ENCODE measurements at places on chromosomes 2 and 18. TPM values are rescaled to one million over a fixed set of nuclear protein-coding genes. Genes with fewer than 3 reads are reported as not detected.
A peak's percentile ranks its signal among the peaks of the same experiment; 100 is the strongest.

- H3K27me3 ChIP-seq, result peaks cover 30% of the 10 kb centered on the region
- no peaks in the 10 kb centered on the region for H3K36me3 ChIP-seq
- peaks cover 14% of the 10 kb centered on the region for H3K4me1 ChIP-seq
- DNase-seq, result peak; percentile 64
- H3K27ac ChIP-seq, result no peak overlapping the region
- H3K4me3 ChIP-seq, result peak overlapping the region; percentile 52
Measured at GRCh38 chr2:290090-290722, 2.3 kb upstream of the ALKAL2 start.

- H3K27ac ChIP-seq, result no peak overlapping the region
- H3K4me1 ChIP-seq, result peaks cover 30% of the 10 kb centered on the region
- DNase-seq, result no peak
- H3K27me3 ChIP-seq, result no peaks in the 10 kb centered on the region
Measured at GRCh38 chr2:196336715-196337114, 165.3 kb upstream of the STK17B start.

GRCh38 chr2:117064021-117064420, 750.5 kb upstream of the DDX18 start:
- no peaks in the 10 kb centered on the region for H3K27me3 ChIP-seq
- no peaks in the 10 kb centered on the region for H3K4me1 ChIP-seq
- H3K4me3 ChIP-seq, result no peak overlapping the region

DNA sequence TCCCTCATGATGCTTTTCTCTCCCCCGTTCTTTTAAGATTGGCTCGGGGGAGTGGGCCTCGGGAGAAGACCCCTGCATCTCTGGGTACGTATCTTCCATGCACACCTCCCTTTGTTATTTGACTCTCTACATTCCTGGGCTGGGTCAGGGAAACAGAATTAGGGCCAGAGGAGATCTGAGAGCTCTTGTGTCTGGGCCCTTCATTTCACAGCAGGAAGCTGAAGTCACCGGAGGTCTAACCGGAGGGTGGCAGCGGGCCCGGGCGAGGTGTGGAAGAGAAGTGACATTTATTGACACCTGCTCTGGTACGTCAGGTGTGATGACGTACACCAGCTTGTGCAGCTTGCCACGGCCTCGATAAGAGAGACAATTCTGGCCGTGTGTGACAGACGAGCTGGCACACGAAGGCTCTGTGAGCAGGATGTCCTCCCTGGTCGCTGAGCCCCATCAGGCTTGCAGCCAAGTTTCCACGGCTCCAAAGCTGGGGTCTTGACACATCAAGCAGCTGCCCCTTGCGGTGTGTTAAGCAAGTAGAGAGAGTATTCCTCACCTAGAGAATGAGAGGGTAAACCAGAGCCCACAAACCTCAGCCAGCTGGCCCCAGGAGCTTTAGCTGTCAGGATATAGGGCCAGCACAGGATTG, 30.4 kb downstream of the TOGARAM2 start:
- no peaks in the 10 kb centered on the region for H3K27me3 ChIP-seq
- peaks cover 71% of the 10 kb centered on the region for H3K4me1 ChIP-seq
- no peaks in the 10 kb centered on the region for H3K36me3 ChIP-seq
- no peak overlapping the region for H3K4me3 ChIP-seq
- peak; percentile 88 for DNase-seq

DNA sequence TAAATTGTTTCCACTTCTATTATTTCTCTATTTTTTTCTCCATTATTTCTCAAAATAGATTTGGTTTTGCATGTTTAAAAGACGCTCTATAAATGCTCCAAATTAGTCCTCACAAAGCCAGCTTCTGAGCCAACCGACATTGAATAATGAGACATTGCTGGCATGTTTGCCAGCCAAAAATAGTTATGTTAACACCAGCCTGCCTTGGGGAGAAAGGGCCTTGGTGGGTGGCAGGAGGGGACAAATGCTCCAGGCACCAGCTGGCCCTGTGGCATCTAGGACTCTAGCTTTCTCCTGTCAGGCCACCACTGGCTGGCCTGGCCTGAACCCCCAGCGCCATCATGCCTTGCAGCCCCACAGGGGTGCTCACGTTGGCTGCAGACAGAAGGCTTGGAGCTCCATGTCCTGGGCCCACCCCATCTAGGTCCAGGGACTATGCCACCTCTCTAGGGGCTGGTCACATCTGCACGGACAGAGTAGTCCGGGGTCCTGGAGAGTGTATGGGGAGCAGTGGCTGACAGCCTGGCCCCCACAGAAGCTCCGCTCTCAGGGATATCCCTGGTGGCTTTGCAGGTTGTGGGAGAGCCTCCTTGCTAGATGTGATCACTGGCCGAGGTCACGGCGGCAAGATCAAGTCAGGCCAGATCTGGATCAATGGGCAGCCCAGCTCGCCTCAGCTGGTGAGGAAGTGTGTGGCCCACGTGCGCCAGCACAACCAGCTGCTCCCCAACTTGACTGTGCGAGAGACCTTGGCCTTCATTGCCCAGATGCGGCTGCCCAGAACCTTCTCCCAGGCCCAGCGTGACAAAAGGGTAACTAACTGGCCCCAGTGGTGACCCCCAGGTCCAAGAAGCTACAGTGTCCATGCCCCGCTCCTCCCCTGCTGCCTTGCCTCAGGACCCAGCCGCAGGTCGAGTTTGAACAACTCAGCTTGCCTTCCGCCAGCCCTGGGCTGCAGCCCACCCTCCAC, 12.5 kb downstream of the ABCG8 start:
- no peak for DNase-seq
- H3K4me1 ChIP-seq, result no peaks in the 10 kb centered on the region
- peaks cover 13% of the 10 kb centered on the region for H3K27me3 ChIP-seq
- no peaks in the 10 kb centered on the region for H3K36me3 ChIP-seq
- no peak overlapping the region for H3K4me3 ChIP-seq

- no peaks in the 10 kb centered on the region for H3K27me3 ChIP-seq
- no peak overlapping the region for H3K27ac ChIP-seq
- no peaks in the 10 kb centered on the region for H3K36me3 ChIP-seq
- DNase-seq, result no peak
Measured at GRCh38 chr2:1101982-1102590, 151.4 kb downstream of the SNTG2 start.

- H3K36me3 ChIP-seq, result no peaks in the 10 kb centered on the region
- peak; percentile 16 for DNase-seq
- H3K4me1 ChIP-seq, result no peaks in the 10 kb centered on the region
- H3K4me3 ChIP-seq, result no peak overlapping the region
- H3K27ac ChIP-seq, result no peak overlapping the region
Measured at GRCh38 chr2:71672826-71673795, 219.8 kb downstream of the DYSF start.

- H3K4me3 ChIP-seq, result no peak overlapping the region
- no peaks in the 10 kb centered on the region for H3K27me3 ChIP-seq
- peaks cover 9% of the 10 kb centered on the region for H3K4me1 ChIP-seq
- no peak for DNase-seq
- H3K36me3 ChIP-seq, result no peaks in the 10 kb centered on the region
Measured at GRCh38 chr2:47558768-47559684, 156.1 kb downstream of the MSH2 start.

DNA sequence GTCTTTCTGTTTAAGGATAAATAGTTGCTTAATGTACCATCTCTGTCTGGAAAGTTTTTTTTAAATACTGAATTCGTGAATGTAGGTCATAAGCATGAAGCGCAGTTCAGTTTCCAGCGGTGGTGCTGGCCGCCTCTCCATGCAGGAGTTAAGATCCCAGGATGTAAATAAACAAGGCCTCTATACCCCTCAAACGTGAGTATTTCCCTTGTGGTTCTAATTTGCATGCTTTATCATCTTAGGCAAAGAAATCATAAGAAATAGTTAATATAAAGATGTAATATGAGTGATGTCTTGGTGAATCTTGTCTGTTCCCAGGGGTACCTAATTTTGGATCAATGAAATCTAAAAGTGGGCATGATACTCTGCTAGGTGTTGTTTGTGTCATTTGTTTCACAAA, 1.5 kb downstream of the NDC80 start:
- H3K36me3 ChIP-seq, result no peaks in the 10 kb centered on the region
- DNase-seq, result no peak
- peaks cover 19% of the 10 kb centered on the region for H3K4me1 ChIP-seq
- H3K4me3 ChIP-seq, result no peak overlapping the region
- H3K27me3 ChIP-seq, result no peaks in the 10 kb centered on the region

- no peak for DNase-seq
- no peak overlapping the region for H3K27ac ChIP-seq
- no peak overlapping the region for H3K4me3 ChIP-seq
- H3K36me3 ChIP-seq, result no peaks in the 10 kb centered on the region
- H3K4me1 ChIP-seq, result no peaks in the 10 kb centered on the region
- no peaks in the 10 kb centered on the region for H3K27me3 ChIP-seq
Measured at GRCh38 chr2:120514521-120514920, 168.6 kb downstream of the INHBB start.

Gene CTAGE1
- 0.03 TPM for polyA plus RNA-seq

DNA sequence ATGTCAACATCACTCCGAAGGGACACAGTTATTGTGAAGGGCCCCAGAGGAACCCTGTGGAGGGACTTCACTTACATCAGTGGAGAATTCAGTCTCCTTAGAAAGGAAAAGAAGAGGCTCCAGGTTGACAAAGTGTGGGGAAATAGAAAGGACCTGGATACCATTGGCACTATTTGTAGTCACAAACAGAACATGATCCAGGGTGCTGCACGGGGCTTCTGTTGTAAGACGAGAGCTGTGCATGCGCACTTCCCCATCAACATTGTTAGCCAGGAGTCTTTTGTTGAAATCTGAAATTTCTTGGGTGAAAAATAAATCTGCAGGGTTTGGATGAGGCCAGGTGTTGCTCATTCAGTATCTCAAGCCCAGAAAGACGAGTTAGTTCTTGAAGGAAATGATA, 2.4 kb upstream of the ALPK2 start:
- H3K36me3 ChIP-seq, result no peaks in the 10 kb centered on the region
- no peak for DNase-seq
- no peak overlapping the region for H3K4me3 ChIP-seq
- no peaks in the 10 kb centered on the region for H3K4me1 ChIP-seq
- no peak overlapping the region for H3K27ac ChIP-seq

GRCh38 chr2:48276626-48277025, 253.3 kb upstream of the STON1 start:
- no peaks in the 10 kb centered on the region for H3K36me3 ChIP-seq
- H3K4me1 ChIP-seq, result no peaks in the 10 kb centered on the region
- no peak overlapping the region for H3K4me3 ChIP-seq
- H3K27me3 ChIP-seq, result no peaks in the 10 kb centered on the region

DNA sequence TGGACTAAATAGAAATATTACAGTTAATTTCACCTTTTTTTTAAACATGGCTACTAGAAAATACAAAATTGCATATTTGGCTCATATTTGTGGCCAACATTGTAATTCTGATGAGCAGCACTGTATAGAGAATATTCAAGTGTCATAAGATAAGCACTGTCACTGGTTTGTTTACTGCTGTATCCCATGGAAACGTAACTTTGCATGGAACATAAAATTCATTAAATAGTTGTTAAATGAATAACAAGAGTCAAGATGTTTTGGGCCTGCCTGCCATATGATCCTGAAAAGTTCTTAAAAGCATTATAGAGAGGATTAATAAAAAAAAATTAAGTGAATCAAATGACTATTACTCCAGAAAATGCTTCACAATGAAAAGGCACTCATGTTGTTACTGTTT, 763.7 kb upstream of the CRIM1 start:
- H3K27me3 ChIP-seq, result no peaks in the 10 kb centered on the region
- H3K4me1 ChIP-seq, result no peaks in the 10 kb centered on the region
- no peak overlapping the region for H3K27ac ChIP-seq
- no peak overlapping the region for H3K4me3 ChIP-seq

Gene IRS1
- 6.5 TPM for polyA plus RNA-seq

- no peak for DNase-seq
- no peak overlapping the region for H3K4me3 ChIP-seq
- H3K4me1 ChIP-seq, result peaks cover 5% of the 10 kb centered on the region
- H3K36me3 ChIP-seq, result no peaks in the 10 kb centered on the region
- no peak overlapping the region for H3K27ac ChIP-seq
- H3K27me3 ChIP-seq, result no peaks in the 10 kb centered on the region
Measured at GRCh38 chr18:26741048-26741447, 124.5 kb downstream of the AQP4 start.

GRCh38 chr2:56474412-56475158, 290.8 kb downstream of the CCDC85A start:
- no peaks in the 10 kb centered on the region for H3K27me3 ChIP-seq
- H3K27ac ChIP-seq, result peak overlapping the region; percentile 10
- H3K36me3 ChIP-seq, result no peaks in the 10 kb centered on the region
- peak; percentile 19 for DNase-seq
- H3K4me1 ChIP-seq, result peaks cover 5% of the 10 kb centered on the region

Gene NEURL3
- polyA plus RNA-seq, result 0.07 TPM

Gene ZNF892
- polyA plus RNA-seq, result 1.2 TPM

- H3K27ac ChIP-seq, result no peak overlapping the region
- H3K4me3 ChIP-seq, result no peak overlapping the region
- H3K36me3 ChIP-seq, result no peaks in the 10 kb centered on the region
- H3K4me1 ChIP-seq, result no peaks in the 10 kb centered on the region
- DNase-seq, result no peak
- H3K27me3 ChIP-seq, result no peaks in the 10 kb centered on the region
Measured at GRCh38 chr2:118387509-118387908, 299.2 kb downstream of the INSIG2 start.

- no peaks in the 10 kb centered on the region for H3K4me1 ChIP-seq
- H3K27ac ChIP-seq, result no peak overlapping the region
- no peaks in the 10 kb centered on the region for H3K36me3 ChIP-seq
- DNase-seq, result no peak
- no peak overlapping the region for H3K4me3 ChIP-seq
Measured at GRCh38 chr2:112688086-112688880, 32.5 kb upstream of the NT5DC4 start.

GRCh38 chr2:215354771-215355695, 43.2 kb downstream of the ATIC start:
- no peak for DNase-seq
- H3K27me3 ChIP-seq, result no peaks in the 10 kb centered on the region
- H3K4me3 ChIP-seq, result no peak overlapping the region

Gene DNPEP
- 61.3 TPM for polyA plus RNA-seq

DNA sequence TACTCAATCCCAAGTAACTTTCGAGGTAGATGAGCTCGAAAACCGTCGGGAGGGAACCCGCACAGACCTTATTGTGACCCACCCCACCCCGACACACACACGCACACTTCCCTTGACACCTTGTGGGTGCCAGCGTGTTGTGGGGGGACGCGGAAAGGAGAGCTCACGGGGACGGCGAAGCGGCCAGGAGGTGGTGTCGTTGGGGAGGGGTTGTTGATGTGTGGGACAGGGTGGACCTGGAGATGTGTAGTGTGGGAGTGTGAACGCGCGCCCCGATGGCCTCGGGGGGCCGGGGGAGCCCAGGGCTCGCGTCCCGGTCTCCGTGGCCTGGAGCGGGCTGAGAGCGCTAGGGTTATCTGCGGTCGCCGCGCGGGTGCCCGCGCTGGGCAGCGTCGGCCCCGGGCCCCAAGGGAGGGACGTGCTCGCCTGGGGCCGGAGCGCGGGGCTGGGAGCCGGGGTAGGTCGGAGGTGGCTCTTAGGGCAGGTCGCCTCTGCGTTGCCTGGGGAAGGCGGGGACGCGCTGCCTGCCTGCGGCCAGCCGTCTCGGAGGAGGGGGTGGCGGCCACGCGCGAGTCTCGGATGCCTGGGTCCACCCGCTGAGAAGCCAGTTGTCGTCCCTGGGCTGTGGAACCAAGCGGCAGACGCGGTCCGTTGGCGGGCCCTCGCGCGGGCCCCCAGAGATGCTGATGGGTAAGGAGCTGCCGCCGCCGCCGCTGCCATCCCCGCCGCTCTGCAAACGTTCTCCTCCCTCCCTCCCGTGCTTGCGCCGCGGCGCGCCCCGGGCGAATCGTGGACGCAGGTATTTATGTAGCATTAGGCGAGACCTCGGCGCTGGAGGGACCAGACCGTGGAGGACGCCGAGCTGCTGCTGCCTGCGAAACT, 1.6 kb downstream of the KLHL29 start:
- peaks cover 7% of the 10 kb centered on the region for H3K4me1 ChIP-seq
- no peaks in the 10 kb centered on the region for H3K36me3 ChIP-seq
- DNase-seq, result no peak
- peaks cover 47% of the 10 kb centered on the region for H3K27me3 ChIP-seq

Gene NEUROD1
- polyA plus RNA-seq, result not detected
